ENCODE measurements at places on chromosomes 12 and 14. TPM values are rescaled to one million over a fixed set of nuclear protein-coding genes. Genes with fewer than 3 reads are reported as not detected.

GRCh38 chr14:89753828-89754412 is 200.6 kb downstream of the EFCAB11 start:
- no peak for DNase-seq
- H3K27me3 ChIP-seq, result no peaks in the 10 kb centered on the region
- H3K36me3 ChIP-seq, result no peaks in the 10 kb centered on the region

DNA sequence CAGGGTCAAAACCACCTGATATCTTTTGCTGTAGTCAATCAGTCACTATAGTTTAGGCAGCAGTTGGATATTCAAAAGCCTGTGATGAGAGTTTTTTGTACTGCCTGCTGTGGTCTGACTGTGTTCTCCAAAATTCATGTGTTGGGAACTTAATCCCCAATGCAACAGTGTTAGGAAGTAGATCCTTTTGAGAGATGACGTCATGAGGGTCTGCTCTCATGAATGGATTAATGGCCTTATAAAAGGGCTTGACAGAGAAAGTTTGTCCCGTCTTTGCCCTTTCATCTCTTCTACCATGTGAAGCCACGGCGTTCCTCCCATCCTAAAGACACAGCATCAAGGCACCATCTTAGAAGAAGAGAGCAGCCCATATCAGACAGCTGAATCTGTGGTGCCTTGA is 50.8 kb upstream of the PDE3A start:
- no peak overlapping the region for H3K4me3 ChIP-seq
- no peaks in the 10 kb centered on the region for H3K27me3 ChIP-seq
- no peak overlapping the region for H3K27ac ChIP-seq
- no peaks in the 10 kb centered on the region for H3K4me1 ChIP-seq
- no peaks in the 10 kb centered on the region for H3K36me3 ChIP-seq
- no peak for DNase-seq

DNA sequence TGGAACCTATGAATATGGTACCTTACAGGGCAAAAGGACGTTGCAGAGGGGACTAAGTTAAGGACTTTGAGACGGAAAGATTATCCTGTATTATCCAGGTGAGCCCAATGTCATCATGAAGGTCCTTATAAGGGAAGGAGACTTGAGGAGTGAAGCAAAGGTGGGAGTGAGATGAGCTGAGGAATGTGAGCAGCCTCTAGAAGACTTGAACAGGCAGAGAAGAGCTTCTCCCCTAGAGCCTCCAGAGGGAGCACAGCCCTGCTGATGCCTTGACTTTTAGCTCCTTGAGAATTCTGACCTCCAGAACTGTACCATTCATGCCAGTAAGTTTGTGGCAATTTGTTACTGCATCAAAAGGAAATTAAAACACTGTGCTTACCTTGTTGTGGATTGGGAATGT is 41.8 kb upstream of the DCD start:
- H3K4me1 ChIP-seq, result no peaks in the 10 kb centered on the region
- no peak overlapping the region for H3K4me3 ChIP-seq
- no peaks in the 10 kb centered on the region for H3K27me3 ChIP-seq
- H3K36me3 ChIP-seq, result no peaks in the 10 kb centered on the region
- no peak for DNase-seq
- no peak overlapping the region for H3K27ac ChIP-seq

SLCO1B1 gene
- total RNA-seq, result not detected

CD4 gene
- total RNA-seq, result 12.3 TPM

All from ovary (tissue), 10 donors.